Right cardiac atrium (tissue), 5 donors: ENCODE measurements at places on chromosomes 3 and 15. TPM values are rescaled to one million over a fixed set of nuclear protein-coding genes. Genes with fewer than 3 reads are reported as not detected.

SIDT1 gene
- 0.50 TPM for total RNA-seq

GRCh38 chr3:130258532-130258952, 86.9 kb upstream of the COL6A5 start:
- peak; percentile 31 for DNase-seq

TEX55 gene
- total RNA-seq: not detected

GRCh38 chr3:51257870-51258269, 127.2 kb upstream of the MANF start:
- DNase-seq: no peak

SUSD5 gene
- 0.53 TPM for total RNA-seq

ACKR4 gene
- total RNA-seq: 7.0 TPM

- no peak for DNase-seq
These were observed 50.2 kb downstream of the HERC2 start for GRCh38 chr15:28271697-28272260.

- DNase-seq: no peak
These were observed 152.0 kb downstream of the GREM1 start for GRCh38 chr15:32869776-32870175.

HHLA2 gene
- not detected for total RNA-seq

DNA sequence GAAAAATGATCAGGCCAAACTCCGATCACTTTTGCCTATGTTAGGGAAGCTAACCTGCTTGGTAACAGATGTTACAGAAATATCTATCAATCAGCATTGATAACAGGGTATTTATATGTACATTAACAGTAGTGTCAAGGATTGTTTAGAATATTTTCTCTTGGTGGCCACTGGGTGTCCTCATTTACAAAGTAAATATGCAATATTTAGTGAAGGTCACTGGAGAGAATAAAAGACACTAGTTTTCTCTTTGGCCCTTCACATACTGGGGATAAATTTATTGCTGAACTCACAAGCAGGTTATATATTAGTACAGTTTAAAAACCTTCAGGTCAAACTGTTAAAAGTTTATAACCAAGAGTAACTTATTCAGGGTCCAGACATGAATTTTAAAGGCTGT, 69.0 kb downstream of the TIGIT start:
- no peak for DNase-seq

GRCh38 chr3:46565607-46566039, 479 bp downstream of the LRRC2 start:
- peak; percentile 72 for DNase-seq

DNA sequence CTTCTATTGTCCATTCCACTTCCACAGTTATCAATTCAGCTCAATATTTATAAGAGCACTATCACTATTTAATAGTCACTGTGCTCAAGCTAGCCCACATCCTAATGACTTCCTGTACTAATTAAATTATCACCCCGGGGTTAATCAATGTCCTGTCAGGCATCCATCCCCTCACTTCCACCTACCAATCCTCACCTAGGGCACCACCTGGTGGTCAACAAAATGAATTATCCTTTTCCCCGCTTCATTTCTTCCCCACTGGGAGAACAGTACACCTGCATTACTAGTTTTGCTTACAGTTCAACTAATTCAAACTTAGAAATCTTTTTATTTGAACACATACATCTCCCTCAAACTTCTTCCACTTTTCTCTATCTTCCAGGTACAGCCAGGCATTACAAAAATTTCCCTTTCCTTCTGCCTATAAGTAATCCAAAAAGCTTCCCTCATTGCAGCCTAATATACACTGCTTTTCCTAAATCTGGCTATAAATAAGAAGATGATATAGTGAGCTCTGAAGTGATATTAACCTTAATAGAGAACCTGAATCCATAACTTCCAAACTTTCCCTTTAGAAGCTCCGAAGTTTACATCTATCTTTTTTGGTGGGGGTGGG, 68.5 kb downstream of the TMCC1 start:
- peak; percentile 20 for DNase-seq

DNA sequence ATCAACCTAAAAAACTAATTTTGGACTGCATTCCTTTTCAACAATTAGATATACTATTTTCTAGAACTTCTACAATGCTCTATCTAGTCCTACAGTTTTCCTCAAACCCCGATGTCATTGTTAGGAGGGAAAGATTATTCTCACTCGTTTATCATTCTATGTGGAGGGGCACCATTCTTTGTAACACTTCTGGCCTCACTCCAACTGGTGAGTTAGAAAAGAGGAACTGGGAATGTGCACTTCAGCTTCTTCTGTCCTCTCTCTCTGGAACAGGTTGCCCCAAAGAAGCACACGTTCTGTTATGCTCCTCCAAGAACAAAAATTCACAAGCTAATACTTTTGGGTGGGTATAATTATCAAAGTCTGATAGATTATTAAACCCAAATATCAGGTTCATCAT, 137.9 kb downstream of the UACA start:
- DNase-seq: no peak
